T1000 (cell line): ENCODE measurements at places on chromosomes 7 and 10.

DNA sequence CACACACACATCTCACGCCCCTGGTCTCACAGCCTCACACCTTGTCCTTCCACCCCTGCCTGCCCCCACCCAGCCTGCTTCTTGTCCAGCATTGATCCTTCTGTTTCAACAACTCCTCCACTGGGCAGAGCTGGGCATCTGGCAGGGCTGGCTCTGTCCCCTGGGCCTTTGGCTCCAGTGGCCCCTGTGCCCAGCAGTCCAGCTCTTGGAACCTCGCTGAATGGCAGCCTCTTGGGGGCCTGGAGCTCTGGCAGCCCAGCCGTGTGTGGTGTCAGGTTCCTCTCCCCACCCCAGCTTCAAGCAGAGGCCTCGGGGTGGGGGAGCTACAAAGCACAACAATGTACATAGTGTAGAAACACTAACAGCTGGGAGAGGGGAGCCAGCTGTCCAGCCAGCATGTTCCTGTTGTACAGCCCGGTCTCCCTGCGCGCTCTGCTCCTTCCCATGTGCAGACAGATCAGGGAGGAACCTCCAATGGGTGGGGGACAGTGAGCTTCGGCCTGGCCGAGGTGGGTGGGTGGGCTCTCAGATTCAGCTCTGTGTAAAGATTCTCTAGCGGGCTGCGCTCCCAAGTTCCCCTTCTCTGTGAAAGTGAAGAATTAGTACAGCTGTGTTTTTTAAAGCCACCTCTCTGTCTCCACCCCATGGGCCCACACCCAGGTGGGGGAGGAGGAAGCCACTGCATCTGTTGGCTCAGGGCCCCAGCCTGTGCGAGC lies 19.4 kb downstream of the ZMIZ2 start:
- DNase-seq: no peak

DNA sequence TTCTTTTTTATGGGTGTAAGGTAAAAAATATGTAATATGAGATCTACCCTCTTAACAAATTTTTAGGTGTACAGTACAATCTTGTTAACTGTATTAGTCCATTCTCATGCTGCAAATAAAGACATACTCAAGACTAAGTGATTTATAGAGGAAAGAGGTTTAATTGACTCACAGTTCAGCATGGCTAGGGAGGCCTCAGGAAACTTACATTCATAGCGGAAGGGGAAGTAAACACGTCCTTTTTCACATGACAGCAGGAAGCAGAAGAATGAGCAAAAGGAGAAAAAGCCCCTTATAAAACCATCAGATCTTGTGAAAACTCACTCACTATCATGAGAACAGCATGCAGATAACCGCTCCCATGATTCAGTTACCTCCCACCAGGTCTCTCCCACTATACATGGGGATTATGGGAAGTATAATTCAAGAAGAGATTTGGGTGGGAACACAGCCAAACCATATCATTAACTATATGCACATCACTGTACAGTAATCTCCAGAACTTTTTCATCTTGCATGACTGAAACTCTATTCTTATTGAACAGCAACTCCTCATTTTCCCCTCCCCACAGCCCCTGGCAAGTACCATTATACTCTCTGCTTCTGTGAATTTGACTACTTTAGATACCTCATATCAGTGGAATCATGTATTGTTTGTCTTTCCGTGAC lies 127.4 kb downstream of the WNT2 start:
- no peak for DNase-seq

DNA sequence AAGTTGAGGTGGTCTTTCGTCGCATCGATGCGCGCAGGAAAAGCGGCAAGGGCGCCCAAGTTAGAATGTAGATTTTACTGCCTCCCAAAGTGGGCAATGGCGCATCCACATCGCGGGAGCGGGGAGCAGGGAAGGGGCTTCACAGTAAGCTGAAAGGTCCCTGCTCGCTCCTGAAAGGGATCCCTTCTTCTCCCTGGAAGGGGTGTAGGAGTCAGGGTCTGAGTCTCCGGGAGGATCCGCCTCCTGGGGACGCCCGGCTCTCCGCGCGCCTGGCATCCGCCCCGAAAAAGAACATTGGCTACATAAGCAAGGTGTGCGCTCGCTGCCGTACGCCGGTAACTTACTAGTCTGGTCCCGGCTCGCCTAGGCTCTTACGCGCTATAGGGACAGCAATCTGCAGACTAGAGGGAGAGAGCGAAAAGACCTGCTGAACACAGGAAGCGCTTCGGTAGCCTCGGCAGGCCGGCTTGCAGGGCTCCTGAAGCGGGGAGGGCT lies 804 bp downstream of the UNC5B start:
- no peak for DNase-seq

DNA sequence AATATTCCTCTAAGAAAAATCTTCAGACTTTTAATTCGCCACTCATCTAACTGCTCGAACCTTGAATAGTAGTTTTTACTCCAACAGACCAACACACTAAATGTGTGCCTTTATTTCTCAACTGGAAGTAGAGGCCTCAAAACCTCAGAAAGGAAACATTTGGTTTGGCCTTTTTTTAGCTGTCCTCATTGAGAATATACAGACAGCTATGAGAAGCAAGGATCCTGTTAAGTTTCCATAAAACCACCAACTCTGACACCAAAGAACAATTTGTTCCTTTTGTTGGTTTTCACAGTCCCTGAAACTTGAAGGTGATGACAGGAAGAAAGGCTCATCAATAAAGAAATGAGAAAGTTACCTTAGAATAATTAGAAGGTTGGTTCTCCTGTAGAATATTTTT lies 199.2 kb upstream of the MEOX2 start:
- no peak for DNase-seq

DNA sequence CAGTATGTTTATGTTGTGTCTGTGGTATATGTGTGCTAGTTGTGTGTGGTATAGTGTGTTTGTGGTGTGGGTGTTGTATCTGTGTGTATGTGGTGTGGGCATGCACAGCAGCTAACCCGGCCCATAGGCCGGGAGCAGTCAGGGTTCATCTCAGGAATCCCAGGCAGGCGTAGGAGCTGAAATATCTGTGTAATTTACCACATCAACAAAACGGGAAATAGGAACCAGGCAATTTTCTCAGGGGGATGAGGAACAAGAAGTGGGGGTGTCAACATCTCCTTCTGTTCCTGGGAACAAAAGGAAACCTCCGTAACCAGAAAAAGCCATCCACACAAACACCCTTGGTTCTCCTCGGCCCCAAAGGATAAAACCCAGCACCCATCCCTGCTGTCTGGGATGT lies 24.5 kb upstream of the ZNF488 start:
- no peak for DNase-seq

- no peak for DNase-seq
Observed at GRCh38 chr10:32373031-32373430, 26.1 kb upstream of the EPC1 start.

DNA sequence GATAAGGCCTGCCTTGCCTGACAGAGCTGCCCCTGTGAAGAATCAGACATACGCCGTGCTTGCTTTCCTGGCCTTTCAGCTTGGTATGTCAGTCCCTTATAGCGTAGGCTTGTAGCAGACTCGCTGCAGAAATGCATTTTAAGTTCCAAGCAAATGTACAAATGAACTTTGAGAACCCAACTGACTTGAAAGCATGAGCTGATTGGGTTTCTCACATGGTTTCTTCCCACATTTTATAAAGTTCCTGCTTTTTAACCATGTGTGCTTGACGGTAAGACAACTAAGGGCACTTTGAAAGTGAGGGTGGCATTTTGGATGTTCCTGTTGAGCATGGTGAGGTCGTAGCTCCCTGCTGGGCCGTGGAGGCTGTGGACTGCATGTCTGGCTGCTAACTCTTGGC lies 62.6 kb downstream of the CCNY start:
- DNase-seq: no peak

DNA sequence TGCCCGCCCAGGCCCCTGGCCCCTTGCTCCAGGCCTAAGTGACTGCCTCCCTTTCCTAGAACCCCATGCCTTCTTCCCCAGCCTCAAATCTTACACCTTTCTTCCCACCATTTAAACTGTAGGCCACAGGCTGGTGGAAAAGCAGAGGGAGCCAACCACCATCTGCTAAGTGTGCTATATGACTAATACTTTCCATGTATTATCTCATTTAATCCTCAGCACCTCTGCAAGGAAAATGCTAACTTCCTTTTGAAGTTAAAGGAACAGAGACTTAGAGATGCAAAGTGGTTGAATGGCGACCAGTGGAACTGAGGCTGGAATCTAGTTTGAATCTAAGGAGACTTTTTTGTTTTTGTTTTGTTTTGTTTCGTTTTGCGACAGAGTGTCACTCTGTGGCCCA lies 17.8 kb upstream of the MTPAP start:
- no peak for DNase-seq

- DNase-seq: no peak
Observed at GRCh38 chr10:7329219-7329618, 81.6 kb downstream of the SFMBT2 start.

GRCh38 chr10:27643301-27643700 lies 102.3 kb downstream of the MKX start:
- DNase-seq: no peak

DNA sequence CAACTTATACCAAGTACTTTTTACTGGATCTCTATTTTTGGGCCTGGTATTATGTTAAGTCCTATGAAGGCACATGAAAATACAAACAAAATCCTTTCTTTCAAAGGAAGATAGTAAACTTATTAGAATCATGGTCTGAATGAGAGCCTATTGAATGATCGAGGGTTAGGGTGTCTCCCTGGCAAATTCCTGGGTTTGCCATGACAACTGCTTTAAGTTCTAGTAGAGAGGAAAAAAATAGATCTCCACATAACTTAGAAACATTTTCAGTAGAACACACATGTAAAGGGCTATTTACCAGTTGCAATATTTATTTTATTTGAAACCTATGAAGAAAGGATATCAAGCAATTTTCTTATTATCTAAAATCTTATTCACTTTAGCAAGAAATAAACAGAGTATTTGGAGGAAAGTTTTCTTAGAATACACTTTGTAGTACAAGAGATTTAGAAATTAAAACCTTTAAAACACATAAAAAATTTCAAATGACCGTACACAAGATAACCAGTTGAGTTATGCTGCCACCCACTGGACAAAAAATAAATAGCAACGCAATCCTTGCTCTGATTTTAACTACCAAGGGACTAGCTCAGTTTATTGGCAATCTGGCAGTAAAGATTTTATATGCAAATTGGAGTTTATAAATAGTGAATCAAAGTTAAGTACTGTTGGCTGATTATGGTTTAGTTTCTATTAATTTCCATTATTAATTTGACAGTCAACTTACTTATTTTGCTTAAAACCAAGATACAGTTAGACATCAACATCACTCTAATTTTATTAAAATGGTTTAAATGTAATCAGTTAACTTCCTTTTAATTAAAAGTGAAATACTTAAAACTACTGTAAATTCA lies 33.9 kb downstream of the CACUL1 start:
- peak; percentile 47 for DNase-seq

GRCh38 chr7:74424291-74424880 lies 29.3 kb upstream of the GTF2IRD1 start:
- no peak for DNase-seq

DNA sequence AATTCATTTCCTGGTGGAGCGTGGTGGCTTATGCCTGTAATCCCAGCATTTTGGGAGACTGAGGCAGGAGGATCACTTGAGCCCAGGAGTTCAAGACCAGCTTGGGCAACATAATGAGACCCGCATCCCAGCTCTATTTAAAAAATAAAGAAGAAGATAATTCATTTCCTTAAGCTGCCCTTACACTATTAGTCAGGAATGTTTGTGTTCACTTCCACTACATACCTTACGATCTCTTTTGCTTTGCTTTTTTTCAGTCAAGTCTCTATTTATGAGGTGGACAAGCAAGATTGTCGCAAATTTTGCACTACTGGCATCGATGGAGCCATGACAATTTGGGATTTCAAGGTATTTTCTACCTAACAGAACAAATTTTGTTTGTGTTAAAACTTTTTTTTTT lies 11.2 kb upstream of the ARPC1B start:
- no peak for DNase-seq

- DNase-seq: no peak
Observed at GRCh38 chr7:78039790-78040776, 241.5 kb downstream of the PHTF2 start.

GRCh38 chr7:112515989-112516388 lies 35.2 kb downstream of the LSMEM1 start:
- no peak for DNase-seq

DNA sequence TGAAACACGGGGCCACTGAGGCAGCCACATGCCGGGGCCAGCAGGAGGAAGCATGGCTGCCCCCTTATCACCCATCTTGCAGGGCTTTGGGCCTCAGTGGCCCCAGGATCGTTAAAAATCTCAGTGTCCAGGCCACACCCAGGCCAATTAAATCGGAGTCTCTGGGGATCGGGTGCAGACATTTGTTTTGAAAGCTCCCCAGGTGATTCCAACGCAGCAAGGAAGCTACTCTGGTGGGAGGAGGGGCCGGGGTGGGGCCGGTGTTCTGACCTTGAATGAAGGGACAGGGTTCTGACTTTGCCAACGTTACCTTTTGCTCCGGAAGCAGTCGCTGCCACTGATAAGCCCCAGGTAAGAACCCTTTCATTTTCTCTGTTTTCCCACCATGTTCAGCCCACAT lies 412.3 kb upstream of the FOXK1 start:
- no peak for DNase-seq

GRCh38 chr7:117565226-117565625 lies 85.4 kb downstream of the CFTR start:
- no peak for DNase-seq

- no peak for DNase-seq
Observed at GRCh38 chr10:76540786-76541185, 1096.8 kb downstream of the KCNMA1 start.

DNA sequence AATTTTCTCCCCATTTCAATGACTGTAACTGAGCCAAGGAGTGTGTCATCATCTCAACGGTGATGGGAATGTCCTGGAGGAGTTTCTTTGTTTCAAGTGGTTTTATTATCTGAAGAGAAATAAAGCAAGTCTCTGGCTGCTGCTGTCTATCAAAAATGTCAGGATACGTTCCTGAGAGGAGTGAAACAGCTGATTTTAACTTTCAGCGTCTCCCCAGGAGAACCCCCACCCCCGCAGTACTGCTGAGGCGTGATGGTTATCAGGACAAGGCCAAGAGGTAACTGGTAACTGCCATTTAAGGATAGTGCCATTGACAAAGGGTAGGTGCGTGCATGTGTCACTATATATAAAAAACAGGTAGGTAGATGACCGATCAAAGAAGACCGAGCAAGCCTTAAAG lies 70.3 kb upstream of the LRGUK start:
- no peak for DNase-seq

- no peak for DNase-seq
Observed at GRCh38 chr10:43396061-43396927, 12.7 kb downstream of the HNRNPF start.

GRCh38 chr10:26217396-26218086 lies 967 bp downstream of the GAD2 start:
- DNase-seq: no peak
